ENCODE measurements at places on chromosomes 12 and 14.
A peak's percentile ranks its signal among the peaks of the same experiment; 100 is the strongest.

DNA sequence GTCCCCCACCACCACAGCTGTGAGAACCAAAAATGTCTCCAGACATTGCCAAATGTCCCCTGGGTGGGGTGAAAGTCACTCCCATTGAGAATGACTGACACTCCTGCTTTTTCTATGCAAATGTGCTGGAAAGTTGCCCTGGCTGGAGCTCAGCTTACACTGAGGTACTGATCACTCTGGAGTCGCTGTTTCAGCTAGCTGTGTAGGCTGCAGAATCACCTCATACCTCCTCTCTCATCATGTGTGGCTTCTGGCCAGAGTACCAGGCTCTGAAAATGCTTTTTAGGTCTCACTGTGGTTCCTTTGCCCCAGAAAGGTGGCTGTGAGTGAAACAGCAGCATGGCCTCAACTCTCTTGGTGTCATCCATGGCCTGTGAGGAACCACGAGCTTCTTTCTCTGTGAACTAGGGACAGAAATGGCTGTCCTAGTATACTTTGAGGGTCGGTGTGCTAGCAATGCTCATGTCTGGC, 414.4 kb downstream of the DPF3 start:
- peak; percentile 57 for DNase-seq

DNA sequence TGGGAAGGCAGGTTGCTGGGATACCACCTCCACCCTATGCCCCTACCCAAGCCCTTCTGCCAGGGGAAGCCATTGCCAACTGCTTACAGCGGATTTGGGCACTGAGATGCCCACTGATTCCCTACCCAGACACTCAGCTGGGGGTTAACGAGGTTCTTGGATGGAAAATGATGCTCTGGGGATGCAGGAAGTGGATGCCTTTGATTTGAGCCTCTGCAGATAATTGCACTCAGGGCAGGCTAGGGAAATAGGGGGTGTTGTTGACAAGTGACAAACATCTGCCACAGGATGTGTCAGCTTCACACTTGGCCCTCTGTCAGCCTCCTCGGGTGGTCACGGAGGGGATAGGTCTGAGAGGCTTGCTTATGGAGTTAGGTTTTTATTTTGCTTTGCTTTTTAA, 57.4 kb downstream of the RPH3A start:
- DNase-seq = no peak

DNA sequence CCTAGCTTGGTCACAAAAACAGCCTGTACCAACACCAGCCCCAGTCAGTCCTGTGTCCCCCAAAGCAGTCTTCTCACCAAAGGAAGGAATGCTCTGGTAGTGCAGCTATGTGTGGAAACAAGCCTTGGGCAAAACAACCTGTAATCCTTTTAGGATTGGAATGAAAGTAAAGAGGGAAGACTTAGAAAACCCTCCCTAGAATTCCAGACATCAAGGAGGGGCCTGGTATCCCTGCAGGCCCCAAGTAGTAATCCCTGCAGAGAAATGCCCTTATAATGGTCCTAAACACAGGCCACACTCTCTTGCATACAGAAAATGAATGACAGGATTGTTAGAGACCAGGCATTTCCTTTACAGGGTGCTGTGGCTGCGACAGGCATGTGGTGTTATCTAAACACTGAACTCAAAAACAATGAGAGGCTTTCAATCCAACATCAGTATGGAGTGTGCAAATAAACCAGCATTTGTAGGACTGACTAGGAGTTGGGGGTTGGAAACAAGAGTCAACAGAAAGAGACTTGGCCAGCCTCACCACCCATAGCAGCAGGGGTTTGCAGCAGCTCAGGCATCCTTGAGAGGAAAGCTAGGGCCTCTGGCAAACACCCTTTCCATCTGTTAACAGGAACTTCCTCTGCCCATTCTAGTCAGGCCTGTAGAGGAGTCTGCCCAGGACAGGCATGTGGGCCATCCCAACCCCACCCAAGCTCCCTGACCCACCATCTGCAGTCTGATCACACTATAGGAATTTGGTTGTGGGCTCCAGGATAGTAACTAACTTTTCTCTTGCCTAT, 59.1 kb downstream of the DCAF5 start:
- no peak for DNase-seq

DNA sequence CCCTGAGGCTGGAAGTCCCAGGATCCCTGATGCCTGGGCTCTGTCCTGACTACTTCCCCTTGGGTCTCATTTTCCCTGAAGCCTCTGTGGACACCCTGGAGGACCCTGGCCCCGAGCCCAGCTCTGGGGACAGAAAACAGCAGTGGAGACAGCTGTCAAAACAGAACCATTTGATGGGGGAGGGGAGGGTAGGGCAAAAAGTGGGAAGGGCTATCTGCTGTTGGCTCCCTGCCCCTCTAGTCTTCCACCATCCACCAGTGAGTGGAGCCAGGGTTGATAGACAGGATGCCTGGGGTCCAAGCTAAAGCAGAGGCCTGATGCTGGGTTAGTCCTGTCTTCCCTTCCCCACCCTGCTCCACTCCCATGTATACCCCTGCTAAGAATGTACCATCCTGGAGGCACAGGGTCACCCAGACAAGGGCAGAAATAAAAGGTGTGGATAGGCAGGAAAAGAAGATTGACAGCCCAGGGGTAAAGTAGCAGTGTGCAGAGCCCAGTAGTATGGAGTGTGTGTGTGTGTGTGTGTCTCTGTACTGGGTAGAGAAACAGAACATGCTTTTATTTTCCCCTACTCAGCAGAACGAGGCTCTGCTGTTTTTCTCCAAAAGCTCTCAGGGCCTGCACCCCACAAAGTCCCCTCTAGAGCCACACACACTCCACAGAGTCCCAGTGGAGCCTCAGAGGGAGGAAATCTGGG, 9.8 kb downstream of the ZNF385A start:
- DNase-seq = no peak
